ENCODE measurements at places on chromosomes 3 and 15. TPM values are rescaled to one million over a fixed set of nuclear protein-coding genes. Genes with fewer than 3 reads are reported as not detected.
A peak's percentile ranks its signal among the peaks of the same experiment; 100 is the strongest.

EPB42 gene
- not detected for total RNA-seq

CCK gene
- 2.3 TPM for total RNA-seq

GOLGA6L2 gene
- not detected for total RNA-seq

SH3GL3 gene
- total RNA-seq: 13.6 TPM

LOXL1 gene
- 9.5 TPM for total RNA-seq

RCN2 gene
- total RNA-seq: 145 TPM

DNA sequence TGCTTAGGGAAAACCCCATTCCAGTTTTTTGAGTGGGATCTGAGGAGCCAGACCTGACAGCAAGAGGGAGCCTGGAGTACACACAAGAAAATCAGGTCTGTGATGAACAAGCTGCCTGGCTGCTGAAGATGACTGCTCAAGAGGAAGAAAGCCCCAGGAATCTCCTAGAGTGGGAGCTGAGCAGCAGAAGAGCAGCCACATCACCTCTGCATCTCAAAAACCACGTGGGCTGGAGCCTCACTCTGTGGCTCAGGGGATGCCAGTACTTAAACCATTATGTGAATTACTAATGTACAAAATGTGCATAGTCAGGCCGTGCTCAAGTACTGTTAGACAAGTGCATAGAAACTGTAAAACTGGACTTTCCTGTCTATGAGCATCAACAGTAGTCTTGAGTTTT, 52.4 kb downstream of the SLC9A9 start:
- ATAC-seq: peak; percentile 31

- no peak for ATAC-seq
Observed at GRCh38 chr15:67296684-67297083, 42.1 kb downstream of the IQCH start.

DNA sequence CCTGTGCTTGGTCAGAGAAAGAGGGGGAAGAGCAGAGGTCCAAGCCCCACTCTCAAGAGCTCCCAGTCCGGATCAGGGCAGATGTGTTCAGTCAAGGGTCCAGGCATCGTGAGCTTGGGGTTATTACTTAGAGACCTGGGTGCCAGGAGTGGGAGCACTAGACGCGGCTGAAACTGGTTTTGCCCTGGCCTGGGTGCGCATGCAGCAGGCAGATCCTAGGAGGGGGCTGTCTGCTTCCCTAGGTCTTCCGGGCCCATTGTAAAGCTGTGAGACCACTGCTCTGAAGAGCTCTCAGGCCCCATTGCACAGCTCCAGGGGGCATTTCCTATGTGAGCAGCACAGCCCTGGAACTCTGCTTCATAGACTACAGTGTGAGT, 204.9 kb upstream of the LINGO1 start:
- no peak for ATAC-seq

- peak; percentile 92 for ATAC-seq
Observed at GRCh38 chr3:116474032-116474780, 28.9 kb upstream of the LSAMP start.

GRCh38 chr3:179376474-179376873, 29.0 kb downstream of the MFN1 start:
- no peak for ATAC-seq

GRCh38 chr15:31262143-31262530, 64.5 kb upstream of the KLF13 start:
- no peak for ATAC-seq

- ATAC-seq: no peak
Observed at GRCh38 chr3:14295801-14296200, 106.6 kb upstream of the SLC6A6 start.

- no peak for ATAC-seq
Observed at GRCh38 chr3:80750637-80751036, 982.8 kb upstream of the ROBO1 start.

- no peak for ATAC-seq
Observed at GRCh38 chr3:186366206-186366605, 4.2 kb upstream of the DGKG start.

GRCh38 chr3:40166997-40167396, 142.5 kb upstream of the EIF1B start:
- ATAC-seq: no peak

DNA sequence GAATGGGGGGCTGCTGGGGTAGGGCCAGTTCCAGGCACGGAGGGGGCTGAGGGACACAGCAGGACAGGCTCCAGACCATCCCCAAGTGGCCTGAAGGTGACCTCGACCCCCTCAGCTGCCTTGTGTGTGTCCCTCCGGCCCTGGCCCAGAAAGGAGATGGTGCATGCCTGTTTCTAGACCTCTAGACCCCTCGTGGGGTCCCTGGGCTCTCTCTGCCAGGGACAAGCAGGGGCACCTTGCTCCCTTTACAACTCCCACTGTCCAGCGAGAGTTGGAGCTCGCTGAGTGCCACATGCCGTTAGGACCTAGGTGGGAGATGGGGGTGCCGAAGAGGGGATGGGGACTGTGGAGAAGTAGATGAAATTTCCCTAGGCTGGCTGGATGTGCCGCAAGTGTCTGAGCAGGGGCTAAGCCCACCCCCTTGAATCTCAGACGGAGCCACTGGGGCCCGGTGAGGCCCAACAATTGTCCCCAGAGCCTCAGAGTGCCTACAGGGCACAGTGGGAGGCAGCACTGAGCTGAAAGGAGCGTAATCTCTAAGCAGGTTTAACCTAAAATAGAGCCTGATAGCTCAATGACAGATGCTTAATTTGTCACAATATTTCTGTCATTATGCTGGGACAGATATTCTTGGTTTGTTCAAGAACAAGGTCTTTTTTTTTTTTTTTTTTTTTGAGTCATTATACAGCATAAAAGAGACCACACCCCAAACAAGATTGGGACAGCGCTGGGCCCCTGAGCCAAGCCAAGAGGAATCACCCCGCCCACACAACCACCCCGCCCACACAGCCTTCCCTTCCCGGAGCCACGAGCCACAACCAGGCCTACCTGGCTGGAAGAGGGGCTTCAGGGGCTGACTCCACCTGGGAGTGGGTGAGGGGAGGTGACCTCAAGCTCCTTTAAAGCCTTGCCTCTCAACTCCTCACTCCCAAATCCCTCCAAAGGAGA, 23.6 kb upstream of the KLF13 start:
- ATAC-seq: no peak

- ATAC-seq: no peak
Observed at GRCh38 chr3:97684490-97684889, 80.1 kb upstream of the ARL6 start.

DNA sequence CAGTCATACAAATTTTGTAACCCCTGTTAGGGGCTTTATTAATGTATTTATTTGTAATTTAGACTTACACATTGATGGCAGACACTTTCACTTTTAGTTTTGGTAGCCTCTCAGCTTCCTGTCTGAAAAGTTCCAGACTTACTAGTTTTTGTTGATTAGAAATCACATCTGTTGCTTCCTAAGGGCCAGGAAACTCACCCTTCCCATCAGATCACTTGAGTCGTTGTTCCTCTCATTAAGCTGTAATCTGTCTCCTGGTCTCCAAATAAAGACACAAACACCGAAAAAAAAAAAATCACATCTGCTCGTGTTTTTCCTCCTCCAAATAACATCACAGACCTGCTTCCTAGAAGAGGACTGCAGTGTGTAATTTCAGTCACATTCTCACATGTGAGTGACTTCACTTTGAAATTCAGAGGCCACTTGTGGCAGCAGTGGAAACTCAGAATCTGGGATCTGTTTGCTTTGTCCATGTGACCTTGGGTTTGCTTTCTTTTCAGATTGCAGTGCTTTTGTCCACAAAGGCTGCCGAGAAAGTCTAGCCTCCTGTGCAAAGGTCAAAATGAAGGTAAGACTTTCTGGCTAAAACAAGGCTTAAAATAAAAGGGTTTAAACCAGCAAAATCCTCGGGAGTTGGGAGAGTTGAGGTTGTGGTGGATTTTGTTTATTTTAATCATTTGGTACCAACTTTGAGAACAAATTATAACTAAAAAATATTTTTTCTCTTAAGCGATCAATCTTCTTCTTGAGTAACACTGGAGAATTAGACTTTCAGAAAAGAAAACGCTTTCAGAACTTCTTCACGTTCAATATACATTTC, 87.0 kb downstream of the KLHL25 start:
- no peak for ATAC-seq

All from motor neuron (in vitro differentiated cells).